ENCODE measurements at places on chromosomes 2 and 18.

DNA sequence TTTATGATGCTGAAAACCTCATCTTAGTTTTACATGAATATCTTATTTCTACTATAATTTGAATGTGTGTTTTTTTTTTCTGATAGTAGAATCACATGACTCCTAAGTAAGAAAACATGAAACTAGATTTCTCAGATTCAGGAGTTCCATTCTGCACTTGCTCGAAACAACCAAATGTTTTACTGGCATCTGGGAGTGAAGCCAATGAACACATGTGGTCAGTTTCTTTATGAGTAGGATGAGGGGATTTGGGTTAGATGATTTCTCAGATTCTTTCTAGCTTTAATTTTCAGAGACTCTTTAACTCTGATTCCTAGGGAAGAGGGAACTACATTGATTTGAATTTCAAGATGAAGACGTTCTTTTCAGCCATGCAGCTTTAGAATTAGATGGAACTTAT lies 225.0 kb upstream of the NT5C1B start:
- DNase-seq = peak; percentile 88

- DNase-seq = no peak
These were observed 17.5 kb downstream of the KIAA2012 start for GRCh38 chr2:202090530-202090929.

GRCh38 chr2:155310589-155310988 lies 612.1 kb downstream of the KCNJ3 start:
- DNase-seq = no peak

GRCh38 chr18:76594966-76595365 lies 99.9 kb upstream of the ZNF516 start:
- no peak for DNase-seq

DNA sequence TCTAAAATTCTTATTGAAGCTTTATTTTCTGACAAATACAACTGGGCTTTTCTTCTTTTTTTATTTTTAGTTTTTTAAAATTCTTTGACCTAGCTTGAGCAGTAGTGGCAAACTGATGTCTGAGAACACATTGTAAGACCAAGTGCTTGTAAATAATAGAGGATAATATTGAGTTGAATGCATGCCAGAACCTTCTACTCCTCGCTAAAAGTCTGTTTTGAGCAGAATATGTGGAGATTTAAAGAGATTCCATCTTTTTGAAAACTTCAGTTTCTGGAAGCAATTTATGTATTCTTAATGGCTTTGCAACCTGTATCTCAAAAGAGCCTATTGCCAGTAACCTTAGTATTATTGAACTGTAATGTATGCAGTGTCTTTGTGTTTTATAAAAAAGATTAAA lies 148.3 kb downstream of the KCNJ3 start:
- DNase-seq = no peak

DNA sequence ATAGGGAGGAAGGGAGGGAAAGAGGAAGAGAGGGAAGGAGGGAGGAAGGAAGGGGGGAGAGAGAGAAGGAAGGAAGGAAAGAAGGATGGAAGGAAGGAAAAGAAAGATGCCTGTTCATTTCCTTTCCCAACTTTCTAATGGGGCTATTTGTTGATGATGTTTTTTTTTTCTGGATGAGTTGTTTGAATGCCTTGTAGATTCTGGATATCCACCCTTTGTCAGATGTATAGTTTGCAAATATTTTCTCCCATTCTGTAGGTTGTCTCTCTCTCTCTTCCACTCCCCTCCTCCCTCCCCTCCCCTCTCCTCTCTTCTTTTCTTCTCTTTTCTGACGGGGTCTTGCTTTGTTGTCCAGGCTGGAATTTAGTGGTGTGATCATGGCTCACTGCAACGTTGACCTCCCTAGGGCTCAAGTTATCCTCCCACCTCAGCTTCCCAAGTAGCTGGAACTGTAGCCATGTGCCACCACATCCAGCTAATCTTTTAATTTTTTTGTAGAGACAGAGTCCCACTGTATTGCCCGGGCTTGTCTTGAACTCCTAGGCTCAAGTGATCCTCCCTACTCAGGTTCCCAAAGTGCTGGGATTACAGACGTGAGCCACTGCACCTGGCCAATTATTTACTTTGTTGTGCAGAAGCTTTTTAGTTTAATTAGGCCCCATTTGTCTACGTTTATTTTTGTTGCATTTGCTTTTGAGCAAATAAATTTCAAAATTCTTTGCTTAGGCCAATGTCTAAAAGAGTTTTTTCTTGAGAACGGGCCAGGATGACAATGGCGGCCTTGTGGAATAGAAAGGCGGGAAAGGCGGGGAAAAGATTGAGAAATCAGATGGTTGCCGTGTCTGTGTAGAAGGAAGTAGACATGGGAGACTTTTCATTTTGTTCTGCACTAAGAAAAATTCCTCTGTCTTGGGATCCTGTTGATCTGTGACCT lies 57.3 kb upstream of the FAM117B start:
- no peak for DNase-seq

DNA sequence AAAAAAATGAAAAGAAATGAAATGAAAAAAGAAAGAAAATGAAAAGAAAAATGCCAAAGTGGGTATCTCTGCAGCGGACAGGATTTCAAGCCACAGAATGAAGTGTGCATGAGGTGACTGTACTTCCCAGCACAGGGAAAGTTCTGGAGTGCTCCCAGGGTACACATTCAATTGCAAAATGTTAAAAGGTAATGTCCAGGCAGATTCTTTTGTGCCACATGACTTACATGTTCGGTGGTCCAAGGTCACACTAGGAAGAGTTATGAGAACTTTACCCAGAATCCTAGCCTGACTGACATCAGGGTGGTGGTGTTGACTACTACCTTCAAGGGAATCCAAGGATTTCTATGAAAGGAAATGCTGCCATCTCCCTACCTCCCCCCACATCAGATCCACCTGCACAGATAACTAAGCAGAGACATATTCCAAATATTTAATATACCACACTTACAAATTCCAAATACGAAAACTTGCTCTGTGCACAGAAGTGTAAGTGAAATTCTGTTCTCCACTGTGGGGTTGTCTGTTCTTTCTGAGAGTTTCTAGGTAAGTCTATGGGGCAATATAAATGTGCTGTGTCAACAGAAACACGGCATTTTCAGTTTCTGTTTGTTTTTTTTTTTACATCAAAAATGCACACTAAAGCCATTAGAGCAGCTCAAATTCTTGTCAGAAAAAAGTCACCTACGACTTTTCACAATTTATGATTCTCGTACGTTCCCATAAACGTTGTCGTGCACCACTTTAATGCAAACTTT lies 56.6 kb downstream of the CABYR start:
- no peak for DNase-seq

DNA sequence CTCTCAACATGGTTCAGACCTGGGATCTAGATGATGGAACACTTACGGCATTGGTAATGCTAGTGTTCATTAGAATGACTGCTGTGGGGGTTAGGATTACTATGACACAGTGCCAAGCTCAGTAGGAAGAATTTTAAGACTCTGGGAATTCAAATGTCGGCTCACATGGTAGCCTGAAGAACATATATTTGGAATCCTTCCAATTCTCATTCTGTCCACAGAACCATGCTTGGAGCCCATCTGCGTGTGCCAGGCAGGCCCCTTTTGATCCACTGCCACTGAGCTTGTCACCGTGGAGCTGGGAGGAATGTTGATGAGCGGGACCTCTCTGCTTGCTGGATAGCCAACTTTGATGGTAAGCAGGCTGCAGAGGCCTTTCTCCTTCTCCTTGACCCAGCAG lies 322.0 kb upstream of the SOX11 start:
- DNase-seq = no peak

DNA sequence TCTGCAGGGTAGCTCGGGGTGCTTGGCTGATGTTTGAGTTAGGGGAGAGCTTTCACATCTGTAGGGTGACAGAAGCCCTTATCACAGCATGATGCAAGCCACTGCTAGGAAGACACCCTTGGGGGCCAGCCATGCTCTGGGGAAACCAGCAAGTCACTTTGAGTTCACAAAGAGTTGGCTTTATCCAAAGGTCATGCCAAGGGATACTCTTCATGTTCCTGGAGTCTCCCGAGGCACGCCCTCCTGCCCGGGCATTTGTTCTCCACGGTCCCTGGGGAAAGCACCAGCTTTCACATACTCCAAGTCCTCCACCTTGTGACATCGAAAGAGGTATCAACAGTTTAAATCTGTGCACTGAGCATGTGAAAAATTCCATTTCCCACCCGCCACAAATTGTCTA lies 227.7 kb downstream of the VAPA start:
- no peak for DNase-seq

DNA sequence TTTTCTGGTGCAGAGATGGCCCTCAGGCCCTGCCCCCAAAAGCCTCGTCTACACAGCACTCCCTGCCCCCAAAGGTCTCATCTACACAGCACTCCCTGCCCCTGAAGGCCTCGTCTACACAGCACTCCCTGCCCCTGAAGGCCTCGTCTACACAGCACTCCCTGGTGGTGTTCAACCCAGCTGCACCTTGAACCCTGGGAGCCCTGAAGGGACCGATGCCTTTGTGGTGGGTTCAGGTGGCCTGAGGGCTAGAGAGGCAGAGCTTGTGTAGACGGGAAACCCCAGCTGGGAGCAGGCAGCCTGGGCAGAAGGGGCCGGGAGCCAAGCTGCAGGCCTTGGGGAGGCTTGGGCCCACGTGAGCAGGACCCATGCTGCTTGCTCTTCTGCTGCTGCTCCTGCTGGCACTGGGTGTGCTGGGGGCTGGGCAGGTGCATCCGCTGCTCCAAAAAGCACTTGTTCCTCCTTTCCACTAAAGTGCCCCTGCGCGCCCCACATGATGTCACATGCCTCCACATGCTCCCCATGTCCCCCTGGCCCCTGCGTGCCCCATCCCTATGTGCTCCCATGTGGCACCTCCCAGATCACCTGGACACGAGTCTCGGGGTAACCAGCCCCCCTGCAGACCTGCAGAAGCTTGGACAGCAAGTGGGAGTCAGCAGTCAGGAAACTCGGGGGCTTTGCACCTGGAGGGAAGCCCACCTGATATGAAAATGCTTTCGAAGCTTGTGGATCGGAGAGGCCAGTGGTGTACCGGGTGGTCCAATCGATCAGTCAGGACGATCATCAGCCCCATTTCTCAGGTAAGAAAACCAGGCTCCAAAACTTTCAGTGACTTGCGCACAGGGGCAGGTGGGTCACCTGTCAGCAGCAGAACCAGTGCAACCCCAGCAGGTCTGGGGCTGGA lies 94.9 kb upstream of the CTDP1 start:
- no peak for DNase-seq

DNA sequence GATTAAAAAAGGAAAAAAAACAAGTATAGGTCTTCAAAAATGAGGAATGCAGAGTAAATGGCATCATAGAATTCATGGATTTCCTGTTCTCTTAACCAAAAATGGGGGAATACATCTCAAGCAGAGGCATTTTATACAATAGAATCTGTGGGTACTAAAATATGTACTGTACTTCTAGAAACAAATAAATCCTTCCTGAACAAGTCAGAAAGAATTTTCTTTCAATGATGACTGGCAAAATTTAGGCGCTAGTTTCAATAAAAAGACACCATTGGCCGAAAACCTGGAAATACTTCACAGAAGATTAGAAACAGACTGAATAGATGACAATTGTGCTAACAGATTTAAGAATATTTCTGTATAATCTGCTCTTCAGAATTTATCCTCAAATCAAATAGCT lies 15.1 kb downstream of the TRAK2 start:
- DNase-seq = no peak

- DNase-seq = no peak
These were observed 63.9 kb downstream of the STK39 start for GRCh38 chr2:168183308-168183997.

GRCh38 chr2:114005110-114005783 lies 115.4 kb downstream of the ACTR3 start:
- DNase-seq = no peak
